Coronary artery (tissue), 2 donors: ENCODE measurements at places on chromosomes 16 and 17.

GRCh38 chr17:78865682-78866390 lies 25.2 kb upstream of the USP36 start:
- peak; percentile 86 for DNase-seq

DNA sequence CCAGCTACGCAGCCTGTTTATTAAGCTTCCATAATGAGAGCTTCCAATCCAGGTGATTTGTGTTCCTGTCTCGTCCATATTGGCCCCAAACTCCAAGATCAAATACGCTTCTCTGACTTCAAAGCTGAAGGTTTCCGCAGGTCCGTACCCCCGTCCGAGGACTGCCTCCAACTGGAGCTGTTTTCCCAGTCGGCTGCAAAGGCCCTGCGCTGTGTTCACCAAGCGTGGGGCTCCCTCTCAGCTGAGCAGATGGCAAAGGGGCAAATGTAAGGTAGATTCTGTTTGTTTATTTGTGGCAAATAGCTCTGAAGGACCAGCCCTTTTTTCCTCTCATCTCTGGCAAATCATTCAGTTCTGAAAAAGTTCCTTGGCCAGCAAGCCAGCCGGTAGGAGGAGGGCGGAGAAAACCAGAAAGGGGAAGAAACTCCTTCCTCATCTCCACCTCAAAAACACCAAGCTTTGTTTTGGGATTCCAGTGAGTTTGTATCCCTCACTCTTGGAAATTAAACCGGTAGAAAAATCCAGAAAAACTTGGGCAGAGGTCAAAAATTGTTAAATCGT lies 35.2 kb downstream of the NXN start:
- no peak for DNase-seq

GRCh38 chr17:45101883-45102811 lies 30.2 kb downstream of the PLCD3 start:
- DNase-seq, result no peak

DNA sequence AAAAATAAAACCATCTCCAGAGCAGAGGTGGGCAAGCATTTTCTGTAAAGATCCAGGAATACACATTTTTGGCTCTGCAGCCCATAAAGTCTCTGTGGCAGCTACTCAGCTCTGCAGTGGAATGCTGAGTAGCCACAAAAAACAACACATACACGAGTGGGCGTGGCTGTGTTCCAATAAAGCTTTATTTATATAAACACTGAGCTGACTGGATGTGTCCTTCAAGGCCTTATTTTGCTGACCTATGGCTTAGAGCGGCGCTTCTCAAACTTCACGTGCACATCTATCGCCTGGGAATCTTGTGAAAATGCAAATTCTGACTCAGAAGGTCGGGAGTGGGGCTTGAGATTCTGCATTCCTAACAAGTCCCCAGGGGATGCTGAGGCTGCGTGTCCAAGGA lies 39.7 kb downstream of the XYLT1 start:
- DNase-seq, result no peak

GRCh38 chr17:51016099-51016498 lies 104.6 kb downstream of the SPAG9 start:
- DNase-seq, result no peak

GRCh38 chr17:66021757-66022156 lies 170.2 kb downstream of the CEP112 start:
- no peak for DNase-seq

- no peak for DNase-seq
Observed at GRCh38 chr17:49753959-49754391, 10.0 kb downstream of the FAM117A start.

- no peak for DNase-seq
Observed at GRCh38 chr16:12210925-12211869, 234.7 kb downstream of the SNX29 start.
